Muscle of leg (tissue), 16 donors: ENCODE measurements at places on chromosomes 4 and X. TPM values are rescaled to one million over a fixed set of nuclear protein-coding genes. Genes with fewer than 3 reads are reported as not detected.

GABRG1 gene
- polyA plus RNA-seq: 0.04 TPM

DCX gene
- 24.7 TPM for polyA plus RNA-seq

GRCh38 chr4:37780444-37781130 lies 45.9 kb upstream of the PGM2 start:
- peak; percentile 52 for DNase-seq

DNA sequence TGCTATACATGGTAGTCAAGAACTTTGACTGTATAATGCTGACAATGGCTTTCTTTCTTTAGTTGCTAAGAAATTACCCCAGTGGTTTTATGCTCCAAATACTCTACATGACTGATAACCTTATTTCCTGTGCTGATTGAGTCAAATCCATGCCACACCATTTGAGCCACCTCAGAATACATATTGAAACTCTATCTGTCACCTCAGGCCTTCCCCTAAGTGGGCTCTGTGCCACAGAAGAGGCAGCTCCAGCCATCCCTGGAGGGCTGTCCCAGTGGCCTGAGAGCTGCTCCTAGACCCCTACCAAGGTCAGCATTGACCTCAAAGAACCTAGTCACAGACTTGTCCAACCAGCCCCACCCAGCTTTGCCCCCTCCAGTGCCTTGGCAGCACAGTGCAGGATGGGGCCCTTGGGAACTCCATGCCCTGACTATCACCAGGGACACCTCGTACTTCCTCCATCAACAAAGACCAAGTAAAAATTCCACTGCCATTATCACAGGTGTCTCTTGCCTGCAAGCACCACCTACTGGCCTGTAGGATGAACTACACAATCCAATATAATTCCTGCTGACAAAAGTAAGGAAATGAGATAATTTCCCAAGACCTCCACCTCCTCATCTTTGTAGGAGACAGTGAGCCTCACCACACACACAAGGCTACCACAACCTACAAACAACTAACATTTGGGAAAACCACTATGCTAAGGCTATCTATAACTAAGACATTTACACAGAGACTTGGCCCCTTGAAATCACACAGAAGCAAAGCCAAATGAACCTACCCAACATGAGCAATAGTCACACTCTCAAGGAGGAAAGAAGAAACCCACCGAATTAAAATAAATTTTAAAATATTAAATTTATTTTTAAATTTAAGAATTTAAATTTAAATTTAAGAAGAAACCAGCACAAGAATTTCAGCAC lies 239.9 kb downstream of the NKX6-1 start:
- DNase-seq: no peak

ARSD gene
- polyA plus RNA-seq: 8.0 TPM

- no peak for DNase-seq
Observed at GRCh38 chrX:107721318-107721717, 54.3 kb downstream of the TSC22D3 start.

DNA sequence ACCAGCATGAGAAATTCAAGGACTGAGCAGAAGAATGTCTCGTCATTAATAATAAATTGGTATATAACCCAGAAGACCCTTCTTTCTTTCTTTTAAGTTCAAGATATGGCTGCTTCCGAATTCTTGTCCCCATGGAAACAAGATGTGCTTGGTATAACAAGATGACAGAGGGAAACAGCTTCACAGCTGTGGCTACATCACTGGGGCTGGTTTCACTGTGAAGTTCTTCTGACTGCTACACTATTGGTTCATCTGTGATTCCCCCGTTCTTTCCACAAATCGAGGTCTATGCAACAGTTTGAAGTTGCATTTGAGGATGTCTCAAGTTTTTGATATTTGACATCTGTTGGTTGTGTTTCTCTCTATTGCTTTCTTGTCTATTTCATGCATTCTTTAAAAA lies 12.3 kb upstream of the DTHD1 start:
- DNase-seq: peak; percentile 25

BMP3 gene
- 0.29 TPM for polyA plus RNA-seq

GRCh38 chrX:85215946-85216345 lies 27.6 kb downstream of the SATL1 start:
- no peak for DNase-seq

UGT2B11 gene
- polyA plus RNA-seq: 0.16 TPM

DNA sequence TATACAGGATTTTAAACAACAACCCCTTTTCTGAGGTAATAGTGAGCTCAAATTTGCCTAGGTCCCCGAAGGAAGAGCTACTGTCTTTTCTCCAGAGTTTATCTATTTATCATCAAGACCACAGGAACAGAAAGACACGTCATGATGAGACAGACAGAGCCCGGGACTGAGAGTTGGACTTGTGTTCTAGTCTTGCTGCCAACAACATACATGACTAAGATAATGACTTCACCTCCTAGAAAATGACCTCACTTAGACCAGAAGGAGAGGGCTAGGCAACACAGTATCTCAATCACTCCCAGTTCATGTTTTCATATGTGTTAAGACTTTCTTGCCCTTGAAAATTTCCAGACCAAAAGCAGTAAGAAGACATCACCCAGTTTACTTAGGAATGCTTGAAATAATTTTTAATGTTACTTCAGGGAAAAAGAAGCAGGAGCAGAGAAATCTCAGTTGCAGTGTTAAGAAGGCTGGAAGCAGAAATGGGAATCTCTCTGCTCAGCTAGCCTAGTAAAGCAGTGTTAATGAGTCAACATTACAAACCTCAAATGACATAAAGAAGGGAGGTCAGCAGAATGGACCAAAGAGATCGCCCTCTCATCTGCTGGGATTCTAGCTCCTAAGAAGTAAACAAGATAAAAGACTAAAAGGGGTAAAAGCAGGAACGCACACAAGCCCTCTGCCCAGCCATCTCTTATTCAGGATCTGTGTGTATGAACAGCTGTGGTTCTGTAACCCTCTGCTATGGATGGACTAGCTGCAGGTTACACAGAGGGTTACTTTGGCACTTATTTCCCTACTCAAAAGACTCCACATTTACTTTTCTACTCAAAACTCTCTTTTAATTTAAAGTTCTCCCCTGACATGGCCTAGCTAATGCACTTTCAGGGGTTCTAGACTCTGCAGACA lies 24.8 kb downstream of the PDGFC start:
- peak; percentile 80 for DNase-seq

ZNF595 gene
- 10.3 TPM for polyA plus RNA-seq

- DNase-seq: no peak
Observed at GRCh38 chr4:48296365-48296764, 26.7 kb upstream of the TEC start.

DNA sequence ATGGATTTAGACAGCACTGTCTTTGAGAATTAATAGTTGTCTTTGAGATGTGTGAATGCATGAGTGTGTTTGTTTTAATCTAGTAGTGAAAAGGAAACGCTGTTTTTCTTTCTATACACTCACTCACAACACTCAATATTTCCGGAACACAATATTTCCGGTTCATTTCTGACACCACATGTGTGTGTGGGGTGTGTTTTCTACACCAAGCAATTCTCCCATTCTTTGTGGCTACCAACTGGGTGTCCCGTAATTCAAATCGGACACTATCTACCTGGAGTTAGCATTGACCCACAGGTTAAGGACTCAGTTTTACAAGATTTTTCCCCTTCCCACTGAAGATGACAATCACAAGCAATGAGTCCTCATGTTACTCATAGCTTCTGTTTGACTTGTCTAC lies 113.9 kb downstream of the SNCA start:
- no peak for DNase-seq
